ENCODE measurements at places on chromosomes 13 and 19. TPM values are rescaled to one million over a fixed set of nuclear protein-coding genes. Genes with fewer than 3 reads are reported as not detected.

CRX gene
- not detected for total RNA-seq

ZNF296 gene
- total RNA-seq = not detected

GADD45GIP1 gene
- 38.0 TPM for total RNA-seq

FZR1 gene
- total RNA-seq = 35.6 TPM

RASAL3 gene
- not detected for total RNA-seq

PVR gene
- 32.4 TPM for total RNA-seq

SIAH3 gene
- not detected for total RNA-seq

LIN37 gene
- 4.4 TPM for total RNA-seq

PEAK3 gene
- not detected for total RNA-seq

ZNF446 gene
- total RNA-seq = 4.0 TPM

CYP4F11 gene
- total RNA-seq = not detected
